ENCODE measurements at places on chromosomes 6 and 20.

DNA sequence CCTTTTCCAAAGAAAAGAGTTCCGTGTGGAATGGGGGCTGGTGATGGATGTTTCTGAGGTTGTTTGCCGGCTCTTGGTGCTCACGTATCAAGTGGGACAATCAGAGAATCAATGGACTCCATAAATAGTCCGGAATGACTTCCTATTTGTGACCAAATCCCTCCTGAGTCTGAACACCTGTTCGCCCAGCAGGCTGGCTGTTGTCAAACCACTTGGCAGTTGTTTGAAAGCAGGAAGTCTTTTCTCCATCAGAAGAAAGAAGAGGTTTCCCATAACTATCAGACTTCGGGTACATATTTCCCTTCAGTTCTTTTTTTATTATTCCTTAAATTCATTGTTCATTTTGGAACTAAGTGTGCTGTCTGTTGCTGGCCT, 154.7 kb upstream of the RIN2 start:
- DNase-seq = no peak

GRCh38 chr6:30991891-30992290, 8.4 kb downstream of the MUC21 start:
- no peak for DNase-seq

DNA sequence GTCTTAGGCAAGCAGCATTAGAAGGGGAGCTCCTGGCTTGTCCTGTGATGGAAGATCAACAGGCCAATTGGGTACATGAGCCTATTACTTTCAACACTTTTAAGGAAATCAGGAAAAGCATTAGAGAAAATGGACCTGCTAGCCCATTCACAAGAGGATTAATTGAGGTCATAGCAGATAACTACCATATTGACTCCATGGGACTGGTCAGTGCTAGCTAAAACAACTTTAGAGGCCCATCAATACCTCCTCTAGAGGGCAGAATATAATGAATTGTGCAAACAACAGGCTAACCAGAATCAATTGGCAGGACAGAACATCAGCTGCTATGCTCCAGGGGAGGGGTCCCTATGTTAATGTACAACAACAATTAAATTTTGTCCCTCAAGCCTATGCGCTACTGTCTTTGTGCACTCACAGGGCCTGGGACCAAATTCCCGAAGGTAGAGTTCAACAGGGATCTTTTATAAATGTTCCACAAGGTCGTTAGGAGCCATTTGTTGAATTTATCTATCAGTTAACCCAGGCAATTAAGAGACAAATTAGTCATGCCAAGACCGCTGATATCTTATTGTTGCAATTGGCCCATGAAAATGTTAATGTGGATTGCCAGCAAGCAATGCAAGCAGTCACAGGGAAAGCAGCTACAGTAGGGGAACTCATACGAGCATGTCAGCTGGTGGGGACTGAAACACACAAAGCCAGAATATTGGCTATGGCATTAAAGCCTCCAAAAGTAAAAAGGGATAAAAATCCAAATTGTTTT, 106.6 kb upstream of the BTN3A2 start:
- no peak for DNase-seq

GRCh38 chr6:38755207-38755606, 40.1 kb downstream of the DNAH8 start:
- DNase-seq = no peak

- DNase-seq = peak; percentile 8
Measured at GRCh38 chr6:127618729-127619128, 41.8 kb downstream of the C6orf58 start.

DNA sequence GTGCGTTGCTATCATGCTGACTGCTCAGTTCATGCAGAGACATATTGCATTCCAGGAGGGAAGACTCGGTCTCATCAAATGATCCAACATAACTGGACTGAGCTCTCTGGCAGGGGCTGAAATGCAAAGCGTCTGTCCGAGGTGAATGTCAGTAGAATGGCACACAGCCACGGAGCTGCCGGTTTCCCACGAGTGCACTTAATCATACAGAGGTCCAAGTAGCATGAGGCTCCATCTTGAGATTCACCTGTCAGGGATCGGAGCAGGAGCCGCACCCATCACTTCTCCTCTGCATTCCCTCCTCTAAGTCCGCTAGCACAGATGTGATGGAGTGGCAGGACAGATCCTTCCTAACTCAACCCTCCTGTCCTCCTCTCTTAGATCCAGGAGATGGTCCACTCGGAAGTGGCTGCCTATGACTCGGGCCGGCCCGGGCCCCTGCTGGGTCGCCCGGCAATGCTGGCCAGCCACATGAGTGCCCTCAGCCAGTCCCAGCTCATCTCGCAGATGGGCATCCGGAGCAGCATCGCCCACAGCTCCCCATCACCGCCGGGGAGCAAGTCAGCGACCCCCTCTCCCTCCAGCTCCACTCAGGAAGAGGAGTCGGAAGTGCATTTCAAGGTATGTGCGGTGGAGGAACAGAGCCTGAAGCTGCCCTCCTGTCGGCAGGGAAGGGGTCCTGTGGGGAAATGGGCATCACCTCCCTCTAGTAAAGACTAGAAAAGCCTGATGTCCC, 135.9 kb downstream of the JPH2 start:
- DNase-seq = no peak

GRCh38 chr6:20479526-20479925, 54.7 kb upstream of the CDKAL1 start:
- DNase-seq = no peak

DNA sequence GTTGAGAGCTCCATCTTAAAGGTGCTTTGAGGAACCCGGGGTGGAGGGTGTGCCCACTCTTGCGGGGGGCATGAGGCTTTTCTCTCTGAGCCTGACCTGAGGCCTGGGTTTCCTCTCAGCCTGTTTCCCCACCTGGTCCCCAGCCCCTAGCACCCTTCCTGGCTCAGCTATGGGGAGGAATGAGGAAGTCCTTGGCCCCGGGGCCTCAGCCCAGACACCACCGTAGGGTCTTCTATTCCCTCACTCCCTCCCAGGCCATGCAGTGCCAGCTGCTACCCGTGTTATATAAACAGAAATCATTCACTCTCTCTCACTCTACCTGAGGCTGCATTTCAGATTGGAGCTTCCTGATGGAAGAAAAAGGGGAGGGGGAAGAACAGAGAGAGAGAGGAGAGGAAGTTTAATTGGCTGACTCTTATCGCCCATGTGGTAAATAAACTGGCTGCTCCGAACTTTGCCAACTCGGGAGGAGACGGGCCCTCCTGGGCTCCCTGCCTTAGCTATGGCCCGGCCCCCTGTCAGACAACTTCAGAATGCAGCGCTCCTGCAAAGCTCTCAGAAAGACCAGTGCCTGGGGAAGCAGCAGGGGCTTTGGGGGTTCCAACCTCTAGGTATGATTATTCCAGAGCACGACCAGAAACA, 2.8 kb downstream of the CDH22 start:
- DNase-seq = no peak

- DNase-seq = no peak
Measured at GRCh38 chr6:49806145-49806544, 19.1 kb upstream of the PGK2 start.

- DNase-seq = no peak
Measured at GRCh38 chr20:44418069-44418905, 57.4 kb upstream of the TTPAL start.

DNA sequence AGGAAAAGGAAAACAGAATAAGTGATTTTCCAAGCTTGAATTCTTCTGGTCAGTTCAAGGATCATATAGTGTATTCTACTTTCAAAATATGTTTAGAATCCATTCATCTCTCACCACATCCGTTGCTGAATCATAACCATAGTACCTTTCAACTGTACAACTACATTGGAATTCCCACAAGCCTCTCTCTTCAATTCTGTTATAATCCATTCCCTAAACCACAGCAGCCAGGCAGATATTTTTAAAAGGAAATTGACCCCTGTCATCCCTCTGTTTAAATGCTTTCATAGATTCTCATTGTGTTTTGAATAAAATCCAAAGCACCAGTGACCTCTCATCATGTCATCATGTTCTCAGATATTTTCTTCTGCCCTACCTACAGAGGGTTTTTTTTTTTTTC, 412.7 kb downstream of the GRIK2 start:
- peak; percentile 93 for DNase-seq

GRCh38 chr6:66788579-66788978, 1081.6 kb upstream of the EYS start:
- no peak for DNase-seq

- peak; percentile 76 for DNase-seq
Measured at GRCh38 chr20:47150403-47151152, 205.9 kb downstream of the ZMYND8 start.

- no peak for DNase-seq
Measured at GRCh38 chr6:24908650-24909035, 27.1 kb downstream of the RIPOR2 start.

GRCh38 chr20:61626412-61626811, 374.4 kb downstream of the CDH4 start:
- DNase-seq = no peak

DNA sequence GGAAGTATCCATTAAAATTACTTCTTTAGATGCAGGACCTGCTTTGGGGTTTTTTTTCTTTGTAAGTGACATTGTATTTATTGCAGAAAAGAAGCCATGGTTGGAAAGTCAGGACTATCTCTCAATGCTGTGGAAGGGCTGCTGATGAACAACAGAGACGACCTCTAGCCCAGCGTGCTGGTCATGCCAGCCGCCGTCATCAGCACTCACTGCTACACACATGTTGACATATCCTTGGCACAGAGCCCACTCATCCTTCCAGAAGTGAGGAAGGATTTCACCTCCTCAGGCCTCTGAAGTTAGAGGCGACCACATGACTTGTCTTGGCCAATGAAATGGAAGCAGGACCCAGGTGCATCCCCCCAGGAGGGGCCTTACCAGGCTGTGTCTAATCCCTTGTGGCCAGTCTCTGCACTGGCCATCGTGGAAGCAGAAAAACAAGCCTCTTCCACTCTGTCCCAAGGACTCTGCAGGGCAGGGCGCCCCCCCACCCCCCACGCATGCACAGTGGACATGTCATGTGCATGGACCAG, 343.5 kb downstream of the TAF4 start:
- DNase-seq = no peak

GRCh38 chr20:57808264-57809070, 98.7 kb upstream of the PMEPA1 start:
- no peak for DNase-seq

GRCh38 chr6:25987845-25988244, 25.2 kb downstream of the TRIM38 start:
- no peak for DNase-seq

GRCh38 chr6:38021571-38021970, 202.0 kb downstream of the ZFAND3 start:
- no peak for DNase-seq

GRCh38 chr20:6142348-6142993, 19.6 kb upstream of the FERMT1 start:
- peak; percentile 62 for DNase-seq

- DNase-seq = peak; percentile 89
Measured at GRCh38 chr20:58647796-58648501, 3.1 kb upstream of the STX16 start.

DNA sequence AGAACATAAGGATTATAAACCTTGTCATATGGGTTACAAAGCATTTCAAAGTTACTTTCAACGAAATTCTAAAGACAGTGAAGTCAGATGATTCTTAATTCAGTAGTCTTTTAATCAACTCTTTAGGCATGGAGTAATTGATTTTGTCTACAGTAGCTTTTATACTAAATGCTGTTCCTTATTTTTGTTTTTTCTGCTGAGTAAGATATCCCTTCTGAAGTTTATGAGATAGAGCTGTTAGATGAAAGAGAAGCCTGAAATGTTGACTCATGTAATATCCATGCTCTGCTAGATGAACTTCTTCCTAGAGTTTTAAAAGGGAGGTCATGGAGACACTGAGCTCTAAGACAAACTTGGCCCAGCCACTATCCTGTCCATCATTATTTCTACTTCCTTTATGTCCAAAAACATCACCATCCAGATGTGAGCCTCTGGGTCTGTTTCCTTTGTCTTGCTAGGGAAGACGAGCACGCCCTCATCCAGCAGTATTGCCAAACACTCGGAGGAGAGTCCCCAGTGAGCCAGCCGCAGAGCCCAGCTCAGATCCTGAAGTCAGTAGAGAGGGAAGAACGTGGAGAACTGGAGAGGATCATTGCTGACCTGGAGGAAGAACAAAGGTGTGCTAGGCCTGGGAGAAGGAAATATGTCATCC, 550.3 kb downstream of the UTRN start:
- no peak for DNase-seq

- DNase-seq = no peak
Measured at GRCh38 chr6:84657486-84657885, 106.9 kb downstream of the TBX18 start.

- peak; percentile 85 for DNase-seq
Measured at GRCh38 chr6:89079511-89080234, 878 bp upstream of the PNRC1 start.

GRCh38 chr6:41058783-41059181, 5.8 kb downstream of the APOBEC2 start:
- DNase-seq = no peak

DNA sequence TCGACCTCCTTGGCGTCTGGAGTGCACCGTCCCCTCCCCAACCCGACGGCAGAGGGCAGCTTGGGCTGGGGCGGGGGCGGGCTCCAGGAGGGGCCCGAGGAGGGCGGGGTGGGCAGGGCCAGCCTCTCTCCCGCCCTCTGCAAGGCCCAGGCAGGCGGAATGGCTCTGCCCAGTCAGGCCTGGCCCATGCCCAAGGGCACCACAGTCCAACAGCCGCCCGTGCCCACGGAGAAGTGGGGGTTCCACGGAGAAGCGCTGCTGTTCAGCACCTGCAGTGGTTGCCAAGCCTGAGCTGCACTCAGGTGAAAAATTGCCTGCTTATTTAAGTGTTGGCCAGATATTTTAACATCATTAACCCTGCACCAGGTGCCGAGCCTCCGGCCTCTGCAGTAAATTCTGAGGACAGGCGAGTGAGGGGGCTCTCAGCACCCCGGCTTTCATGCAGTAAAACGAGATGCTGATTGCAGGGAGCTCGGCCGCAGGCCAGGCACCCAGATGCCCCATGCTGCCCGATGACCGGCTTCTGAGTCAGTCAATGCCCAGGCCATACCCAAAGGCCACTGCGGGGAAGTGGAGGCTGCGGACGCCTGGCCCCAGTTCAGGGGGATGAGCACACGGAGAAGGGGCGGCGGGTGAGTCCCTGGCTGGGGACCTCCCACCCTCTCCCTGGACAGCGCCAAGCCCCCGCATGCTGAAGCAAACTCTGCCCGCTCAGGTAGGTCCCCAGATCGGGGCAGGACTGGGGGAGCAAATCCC, at the start of gene SRMS:
Gene SRMS (minus strand): TSS at position 25 of the 756 bp plus-strand sequence. CDS start 286 bp downstream, outside the sequence.
- no peak for DNase-seq

GRCh38 chr20:36519944-36520343, 21.4 kb upstream of the MYL9 start:
- no peak for DNase-seq

DNA sequence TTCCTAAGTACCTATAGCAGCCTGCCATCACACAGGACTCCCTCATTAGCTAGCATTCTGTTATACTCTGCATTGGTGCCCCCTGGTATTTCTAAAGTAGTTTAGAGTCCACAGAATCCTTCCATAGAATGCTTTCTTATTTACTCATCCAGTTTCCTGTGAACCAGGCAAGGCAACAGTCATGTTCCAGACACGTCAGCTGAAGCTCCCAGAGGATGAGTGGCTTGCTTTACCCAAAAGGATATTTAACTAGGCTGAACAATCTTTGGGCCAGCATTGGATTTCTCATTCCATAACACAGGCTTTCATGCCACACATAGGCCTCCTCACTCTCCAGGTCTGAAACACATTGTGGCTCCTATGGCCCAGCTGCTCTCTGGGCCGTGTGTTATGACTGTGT, 203.8 kb upstream of the MAP3K7 start:
- peak; percentile 54 for DNase-seq

Measured in astrocyte of the spinal cord (primary cell).